ENCODE measurements at places on chromosomes 2 and 18. TPM values are rescaled to one million over a fixed set of nuclear protein-coding genes. Genes with fewer than 3 reads are reported as not detected.

DNA sequence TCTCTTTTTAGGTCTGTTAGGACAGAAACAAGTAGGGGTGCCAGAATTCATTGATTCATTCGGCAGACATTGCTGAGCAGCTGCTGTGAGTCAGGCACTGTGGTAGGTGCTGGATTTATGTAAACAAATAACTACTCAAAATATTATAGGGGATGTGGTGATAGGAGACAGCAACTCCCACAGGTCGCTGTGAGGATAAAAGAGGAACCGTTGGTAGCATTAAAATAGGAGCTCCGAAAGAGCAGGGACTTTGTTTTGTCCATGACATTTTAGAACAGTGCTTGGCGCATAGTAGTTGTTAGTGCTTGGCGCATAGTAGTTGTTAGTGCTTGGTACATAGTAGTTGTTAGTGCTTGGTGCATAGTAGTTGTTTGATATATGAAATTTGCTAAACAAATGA is 29.2 kb downstream of the ATP6V1C2 start:
- H3K27me3 ChIP-seq = no peaks in the 10 kb centered on the region
- no peak overlapping the region for H3K27ac ChIP-seq
- H3K4me3 ChIP-seq = no peak overlapping the region
- no peak for DNase-seq
- H3K36me3 ChIP-seq = no peaks in the 10 kb centered on the region
- H3K4me1 ChIP-seq = no peaks in the 10 kb centered on the region

DNA sequence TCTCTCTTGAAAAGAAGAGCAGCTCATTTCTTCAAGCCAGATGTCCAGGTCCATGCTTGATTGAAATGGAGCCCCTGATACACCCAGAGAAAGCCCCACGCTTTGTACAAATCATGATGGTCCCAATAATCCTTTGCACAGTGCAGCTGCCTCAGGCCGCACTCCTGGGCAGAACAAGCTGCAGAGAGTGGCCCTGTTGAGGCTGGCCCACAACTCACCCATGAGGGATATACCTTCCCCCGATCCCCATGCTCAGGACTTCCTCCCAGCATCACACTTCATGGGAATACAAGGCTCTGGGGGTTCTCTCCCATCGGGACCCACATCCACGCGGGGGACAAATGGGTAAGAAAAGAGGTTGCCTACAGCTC is 181.8 kb downstream of the CTIF start:
- no peak for DNase-seq
- peaks cover 10% of the 10 kb centered on the region for H3K36me3 ChIP-seq
- no peak overlapping the region for H3K4me3 ChIP-seq
- no peaks in the 10 kb centered on the region for H3K4me1 ChIP-seq

The LRRTM4 gene
- 0.49 TPM for total RNA-seq

The HS6ST1 gene
- 13.2 TPM for total RNA-seq

The TLX2 gene
- total RNA-seq = 1.2 TPM

DNA sequence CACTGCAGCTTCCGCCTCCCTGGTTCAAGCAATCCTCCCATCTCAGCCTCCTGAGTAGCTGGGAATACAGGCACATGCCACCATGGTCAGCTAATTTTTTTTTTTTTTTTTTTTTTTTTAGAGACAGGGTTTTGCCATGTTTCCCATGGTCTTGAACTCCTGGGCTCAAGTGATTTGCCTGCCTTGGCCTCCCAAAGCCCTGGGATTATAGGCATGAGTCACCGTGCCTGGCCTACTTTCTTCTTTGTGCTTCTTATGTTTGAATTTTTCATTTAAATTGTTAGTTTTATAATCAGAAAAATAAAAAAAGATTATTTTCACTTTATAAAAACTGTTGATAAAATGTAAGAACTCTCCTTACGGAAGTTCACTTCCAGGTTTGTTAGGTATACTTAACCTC is 101.5 kb upstream of the LPIN2 start:
- H3K36me3 ChIP-seq = no peaks in the 10 kb centered on the region
- no peaks in the 10 kb centered on the region for H3K4me1 ChIP-seq
- H3K4me3 ChIP-seq = no peak overlapping the region
- DNase-seq = no peak
- no peak overlapping the region for H3K27ac ChIP-seq

GRCh38 chr18:45108754-45109153 is 428.1 kb downstream of the SETBP1 start:
- no peaks in the 10 kb centered on the region for H3K36me3 ChIP-seq
- no peaks in the 10 kb centered on the region for H3K27me3 ChIP-seq
- H3K4me3 ChIP-seq = no peak overlapping the region
- no peak overlapping the region for H3K27ac ChIP-seq
- no peak for DNase-seq

The TWIST2 gene
- total RNA-seq = 83.8 TPM

DNA sequence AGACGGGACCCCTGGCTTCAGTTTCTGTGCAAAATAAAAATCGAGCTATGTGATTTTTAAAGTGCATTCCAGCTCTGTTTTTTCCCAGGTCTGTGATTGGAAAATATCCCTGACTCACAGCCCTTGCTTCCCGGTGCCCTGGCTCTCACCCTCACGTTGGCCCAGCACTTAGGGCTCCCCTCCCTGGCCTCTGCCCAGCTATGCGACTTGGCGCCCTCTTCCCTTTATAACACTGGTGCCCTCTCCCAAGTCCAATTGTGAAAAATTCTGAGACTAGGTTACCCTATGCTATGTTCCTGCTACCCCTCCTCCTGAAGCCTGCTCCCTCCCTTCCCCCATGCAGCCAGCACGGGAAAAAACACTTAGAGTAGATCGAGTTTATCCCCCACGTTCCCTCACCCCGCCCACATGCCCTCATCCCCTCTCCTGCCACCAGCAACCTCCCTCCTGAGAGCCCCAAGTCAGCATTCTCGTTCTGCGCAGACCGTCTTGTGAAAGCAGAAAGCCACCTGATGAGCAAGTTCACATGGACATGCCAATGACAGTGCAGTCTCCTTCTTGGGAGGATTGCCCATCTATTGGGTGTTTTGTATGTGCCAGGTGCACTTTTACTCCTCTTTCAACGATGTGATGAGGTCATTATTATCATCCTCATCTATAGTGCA is 228.8 kb downstream of the VAPA start:
- peak overlapping the region; percentile 39 for H3K27ac ChIP-seq
- no peak overlapping the region for H3K4me3 ChIP-seq
- H3K27me3 ChIP-seq = no peaks in the 10 kb centered on the region
- H3K4me1 ChIP-seq = peaks cover 39% of the 10 kb centered on the region
- no peaks in the 10 kb centered on the region for H3K36me3 ChIP-seq
- no peak for DNase-seq

The LRATD1 gene
- total RNA-seq = 2.7 TPM

DNA sequence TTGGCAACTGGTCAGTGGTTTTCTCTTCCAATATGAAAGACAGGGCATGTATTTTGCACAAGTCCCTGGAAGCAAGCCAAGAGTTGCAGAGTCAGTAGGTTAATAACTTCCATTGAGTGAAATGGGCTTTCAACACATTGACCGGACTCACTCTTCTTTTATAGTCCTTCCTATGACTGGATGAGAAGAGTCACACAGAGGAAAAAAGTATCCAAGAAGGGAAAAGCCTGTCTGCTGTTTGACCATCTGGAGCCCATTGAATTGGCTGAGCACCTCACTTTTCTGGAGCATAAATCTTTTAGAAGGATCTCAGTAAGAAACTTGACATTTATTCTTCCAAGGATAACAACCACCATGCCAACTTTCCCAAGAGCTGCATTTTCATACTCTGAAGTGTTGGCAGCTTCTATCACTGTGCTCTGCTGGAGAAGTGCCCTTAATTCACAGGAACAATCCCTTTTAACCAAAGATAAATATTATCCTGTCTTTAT is 45.4 kb downstream of the RASGRP3 start:
- H3K27me3 ChIP-seq = no peaks in the 10 kb centered on the region
- no peaks in the 10 kb centered on the region for H3K36me3 ChIP-seq
- no peak for DNase-seq
- peaks cover 8% of the 10 kb centered on the region for H3K4me1 ChIP-seq
- H3K27ac ChIP-seq = no peak overlapping the region
- no peak overlapping the region for H3K4me3 ChIP-seq

DNA sequence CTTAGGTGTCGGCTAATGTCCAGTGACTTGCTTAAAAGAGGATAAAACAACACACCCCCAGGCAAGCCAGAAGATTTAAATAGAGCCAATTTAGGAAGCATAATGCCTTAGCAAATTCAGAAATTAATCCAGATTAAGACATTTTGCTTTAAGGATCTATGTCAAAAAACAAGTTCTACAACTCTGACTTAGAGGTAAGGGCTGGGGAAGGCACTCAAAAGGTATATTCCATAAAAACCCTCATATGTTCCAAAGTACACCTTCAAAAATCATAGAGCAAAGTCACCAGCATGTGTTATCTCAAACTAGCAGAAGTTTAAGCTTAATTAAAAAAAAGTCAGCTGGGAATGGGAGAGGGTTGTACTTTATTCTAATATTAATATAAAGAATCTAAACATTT is 206.4 kb downstream of the NOL4 start:
- no peak overlapping the region for H3K27ac ChIP-seq
- H3K4me1 ChIP-seq = no peaks in the 10 kb centered on the region
- no peaks in the 10 kb centered on the region for H3K27me3 ChIP-seq
- no peak for DNase-seq
- no peaks in the 10 kb centered on the region for H3K36me3 ChIP-seq

The REG3A gene
- total RNA-seq = not detected

The TMEM127 gene
- total RNA-seq = 27.4 TPM

DNA sequence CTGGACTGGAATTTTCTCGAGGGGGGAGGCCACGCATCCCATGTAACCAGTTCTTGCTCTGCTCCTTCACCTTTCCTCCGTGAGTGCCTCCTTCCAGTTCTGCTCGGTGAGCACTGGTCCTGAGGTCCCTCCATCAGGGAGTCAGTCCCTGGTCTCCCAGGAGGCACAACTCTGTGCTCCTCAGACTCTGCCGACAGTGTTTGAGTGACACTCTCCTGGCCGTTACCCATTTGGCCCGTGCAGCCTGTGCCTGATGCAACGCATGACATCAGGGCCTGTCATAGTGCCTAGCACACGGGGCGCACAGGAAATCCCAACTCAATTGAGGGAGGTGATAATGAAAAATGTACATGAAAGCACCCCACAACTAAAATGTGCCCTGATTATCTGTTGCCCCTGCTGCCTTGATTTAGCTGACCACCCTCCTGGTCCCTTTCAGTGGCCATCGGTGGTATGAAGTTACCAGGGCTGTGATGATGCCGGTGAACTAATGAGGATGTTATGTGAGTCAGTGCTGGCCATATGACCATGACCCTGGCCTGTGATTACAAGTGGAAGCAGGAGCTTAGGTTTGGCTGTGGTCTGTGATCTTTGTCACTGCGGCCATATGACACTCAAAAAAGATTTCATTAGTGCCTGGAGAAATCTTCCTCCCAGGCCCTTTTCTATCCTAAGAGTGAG is 144.6 kb downstream of the TDRD15 start:
- peaks cover 17% of the 10 kb centered on the region for H3K4me1 ChIP-seq
- no peaks in the 10 kb centered on the region for H3K36me3 ChIP-seq
- no peaks in the 10 kb centered on the region for H3K27me3 ChIP-seq
- DNase-seq = no peak
- no peak overlapping the region for H3K4me3 ChIP-seq

DNA sequence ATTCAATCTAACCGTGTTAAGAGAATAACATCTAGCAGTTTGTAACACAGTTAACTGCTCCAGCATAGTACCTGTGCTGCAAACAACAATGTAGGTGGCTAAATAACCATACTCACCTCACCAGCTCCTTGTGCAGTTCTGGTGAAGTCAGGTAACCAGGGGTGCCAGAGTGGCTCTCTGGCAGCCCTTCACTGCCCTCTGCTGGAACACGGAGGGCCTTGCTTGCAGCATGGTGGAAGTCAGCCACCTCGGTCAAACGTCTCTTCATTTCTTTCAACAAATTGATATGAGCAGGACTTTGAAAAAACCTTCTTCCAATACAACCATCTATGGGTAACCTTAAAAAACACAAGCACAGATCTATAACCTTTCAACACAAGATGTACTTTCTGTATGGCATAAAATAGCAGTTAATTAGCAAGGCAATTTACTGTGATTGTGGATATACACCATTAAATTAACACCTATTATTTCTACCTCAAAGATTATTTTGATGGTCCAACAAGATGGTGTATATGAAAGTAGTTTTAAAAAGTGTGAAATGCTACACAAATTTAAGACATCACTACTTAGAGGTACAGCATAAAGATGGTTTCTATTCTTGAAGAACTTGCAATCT is 56.6 kb downstream of the EPG5 start:
- no peaks in the 10 kb centered on the region for H3K4me1 ChIP-seq
- H3K4me3 ChIP-seq = no peak overlapping the region
- no peak overlapping the region for H3K27ac ChIP-seq

The ACVR1C gene
- total RNA-seq = 0.14 TPM

GRCh38 chr2:31903109-31903780 is 107.6 kb downstream of the MEMO1 start:
- H3K27me3 ChIP-seq = no peaks in the 10 kb centered on the region
- H3K36me3 ChIP-seq = no peaks in the 10 kb centered on the region
- H3K27ac ChIP-seq = no peak overlapping the region

The SYT4 gene
- 5.3 TPM for total RNA-seq

DNA sequence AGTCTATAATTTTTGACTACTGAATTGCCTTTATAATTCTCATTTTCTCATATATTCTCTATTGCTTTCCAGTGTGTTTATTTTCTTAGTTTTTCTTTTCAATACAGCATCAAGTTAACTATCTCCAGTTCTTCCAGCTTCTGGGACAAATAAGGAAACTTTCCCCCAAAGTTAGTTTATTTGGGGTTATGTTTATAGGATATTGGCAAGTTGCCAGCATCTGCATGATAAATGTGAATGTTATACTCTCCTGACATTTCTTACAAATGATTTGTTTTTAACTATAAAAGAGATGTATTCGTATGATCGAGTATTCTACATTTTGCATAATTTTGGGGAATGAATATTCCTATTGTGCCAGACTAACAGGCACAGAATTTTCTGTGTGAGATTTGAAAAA is 140.6 kb upstream of the KCNJ3 start:
- H3K4me3 ChIP-seq = no peak overlapping the region
- DNase-seq = no peak
- no peaks in the 10 kb centered on the region for H3K36me3 ChIP-seq
- no peak overlapping the region for H3K27ac ChIP-seq
- H3K4me1 ChIP-seq = no peaks in the 10 kb centered on the region

The ANKRD39 gene
- total RNA-seq = 34.1 TPM

GRCh38 chr18:10239991-10240634 is 214.3 kb upstream of the APCDD1 start:
- no peaks in the 10 kb centered on the region for H3K4me1 ChIP-seq
- H3K27me3 ChIP-seq = no peaks in the 10 kb centered on the region
- no peak for DNase-seq
- H3K4me3 ChIP-seq = no peak overlapping the region
- no peaks in the 10 kb centered on the region for H3K36me3 ChIP-seq

- no peaks in the 10 kb centered on the region for H3K27me3 ChIP-seq
- no peak for DNase-seq
- H3K36me3 ChIP-seq = no peaks in the 10 kb centered on the region
- H3K4me3 ChIP-seq = no peak overlapping the region
- no peaks in the 10 kb centered on the region for H3K4me1 ChIP-seq
Observed at GRCh38 chr2:6372317-6372901, 493.3 kb downstream of the CMPK2 start.

The C1GALT1C1L gene
- total RNA-seq = 1.8 TPM

DNA sequence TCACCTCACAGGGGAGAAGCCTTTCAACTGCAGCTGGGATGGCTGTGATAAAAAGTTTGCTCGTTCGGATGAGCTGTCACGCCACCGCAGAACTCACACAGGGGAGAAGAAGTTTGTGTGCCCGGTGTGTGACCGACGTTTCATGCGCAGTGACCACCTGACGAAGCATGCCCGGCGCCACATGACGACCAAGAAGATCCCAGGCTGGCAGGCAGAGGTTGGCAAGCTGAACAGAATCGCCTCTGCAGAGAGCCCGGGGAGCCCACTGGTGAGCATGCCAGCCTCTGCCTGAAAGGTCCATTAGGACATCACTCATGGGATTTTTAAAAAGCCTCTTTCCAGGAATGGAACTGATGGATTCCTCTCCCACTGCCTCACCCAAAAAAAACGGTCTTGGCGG is 8.9 kb downstream of the KLF11 start:
- H3K36me3 ChIP-seq = peaks cover 13% of the 10 kb centered on the region
- H3K4me3 ChIP-seq = no peak overlapping the region
- no peaks in the 10 kb centered on the region for H3K4me1 ChIP-seq
- H3K27me3 ChIP-seq = no peaks in the 10 kb centered on the region
- no peak for DNase-seq
